NCI-H69 (cell line): ENCODE measurements at places on chromosomes 3 and 15.
A peak's percentile ranks its signal among the peaks of the same experiment; 100 is the strongest.

- DNase-seq: no peak
Measured at GRCh38 chr3:188916934-188917401, 254.8 kb upstream of the TPRG1 start.

- DNase-seq: no peak
Measured at GRCh38 chr15:73965758-73966113, 26.4 kb downstream of the STOML1 start.

DNA sequence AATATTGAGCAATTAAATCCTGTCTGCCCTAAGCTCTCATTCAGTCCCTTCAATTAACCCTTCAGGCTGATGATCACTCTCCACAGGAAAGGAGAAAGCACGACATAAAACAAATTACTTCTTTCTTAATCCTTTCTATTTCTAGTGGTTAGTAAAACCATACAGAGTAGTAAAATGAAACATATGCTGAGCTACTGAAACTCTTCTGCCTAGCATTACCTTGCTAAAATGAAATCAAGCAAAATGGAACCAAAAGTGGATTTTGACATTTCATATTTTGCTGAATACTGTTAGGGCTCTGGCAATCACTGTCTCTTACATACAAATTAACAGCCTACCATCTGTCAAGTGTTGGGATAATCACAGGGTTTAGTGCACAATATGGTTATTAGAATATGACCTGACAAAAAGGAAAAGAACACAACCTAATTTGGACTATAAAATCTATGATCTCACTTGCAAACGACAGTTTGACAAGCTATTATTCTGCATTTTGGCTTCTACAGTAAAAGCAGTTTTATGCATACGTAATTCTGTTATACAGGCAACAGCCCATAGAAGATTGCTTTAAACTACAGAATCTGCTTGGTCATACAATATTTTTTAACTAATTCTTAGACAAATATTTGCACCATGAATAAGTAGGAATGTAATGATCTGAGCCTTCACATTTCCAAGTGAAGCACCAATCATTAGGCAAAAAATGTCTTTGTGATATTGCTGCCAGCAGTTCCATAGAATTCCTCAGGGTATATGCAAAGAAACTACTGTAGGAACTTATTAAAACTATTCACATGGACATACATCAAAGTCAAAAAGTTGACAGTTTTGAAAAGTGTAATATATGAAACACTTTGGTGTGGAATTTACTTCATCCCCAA lies 105.0 kb downstream of the FHIT start:
- DNase-seq: peak; percentile 92

GRCh38 chr3:72418244-72418643 lies 430.0 kb downstream of the SHQ1 start:
- DNase-seq: no peak

GRCh38 chr3:107465064-107465631 lies 57.6 kb upstream of the BBX start:
- no peak for DNase-seq

GRCh38 chr15:93831641-93832040 lies 399.7 kb upstream of the MCTP2 start:
- DNase-seq: no peak

DNA sequence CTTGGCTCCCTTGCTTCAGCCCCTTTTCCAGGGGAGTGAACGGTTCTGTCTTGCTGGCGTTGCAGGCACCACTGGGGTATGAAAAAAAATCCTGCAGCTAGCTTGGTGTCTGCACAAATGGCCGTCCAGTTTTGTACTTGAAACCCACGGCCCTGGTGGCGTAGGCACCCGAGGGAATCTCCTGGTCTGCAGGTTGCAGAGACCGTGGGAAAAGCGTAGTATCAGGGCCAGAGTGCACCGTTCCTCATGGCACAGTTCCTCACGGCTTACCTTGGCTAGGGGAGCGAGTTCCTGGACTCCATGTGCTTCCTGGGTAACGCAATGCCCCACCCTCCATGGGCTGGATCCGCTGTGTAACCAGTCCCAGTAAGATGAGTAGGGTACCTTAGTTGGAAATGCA lies 214.9 kb downstream of the UBE2E2 start:
- DNase-seq: no peak

GRCh38 chr3:72380711-72381493 lies 467.3 kb downstream of the SHQ1 start:
- peak; percentile 10 for DNase-seq

DNA sequence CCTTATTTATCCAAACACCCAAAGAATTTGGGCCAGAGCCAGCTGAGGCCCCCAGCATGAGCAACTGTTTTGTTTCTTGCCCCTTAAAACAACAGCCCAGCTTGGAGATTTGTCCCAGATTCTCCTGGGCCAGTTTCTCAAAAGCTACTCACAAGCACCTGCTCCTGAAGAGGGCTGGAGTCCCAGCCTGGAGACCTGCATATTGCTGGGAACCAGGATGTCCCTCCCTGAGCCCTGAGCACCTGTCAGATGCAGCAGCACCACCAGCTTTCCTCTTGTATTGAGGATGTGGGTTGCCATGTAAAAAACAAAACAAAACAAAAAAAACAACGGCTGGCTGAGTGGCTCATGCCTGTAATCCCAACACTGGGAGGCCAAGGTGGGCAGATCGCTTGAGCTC lies 7.0 kb upstream of the RFT1 start:
- DNase-seq: no peak

DNA sequence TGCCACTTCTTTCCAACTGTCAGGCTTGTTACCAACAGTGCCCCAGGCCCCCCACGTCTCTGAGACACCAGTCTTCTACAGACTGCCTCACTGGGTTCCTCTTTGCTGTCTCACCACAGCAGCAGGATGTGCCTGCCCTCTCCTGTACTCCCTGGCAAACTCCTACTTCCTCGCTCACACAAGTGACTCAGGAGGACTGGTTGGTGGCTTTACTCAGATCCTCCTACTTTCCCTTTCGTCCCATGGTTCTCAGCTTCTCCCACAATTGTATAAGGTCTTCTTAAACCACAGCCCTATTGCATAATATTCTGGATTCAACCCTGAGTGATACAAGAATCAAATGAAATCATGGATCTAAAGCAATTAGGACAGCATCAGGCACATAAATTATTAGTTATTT lies 246.6 kb upstream of the PROK2 start:
- DNase-seq: no peak

DNA sequence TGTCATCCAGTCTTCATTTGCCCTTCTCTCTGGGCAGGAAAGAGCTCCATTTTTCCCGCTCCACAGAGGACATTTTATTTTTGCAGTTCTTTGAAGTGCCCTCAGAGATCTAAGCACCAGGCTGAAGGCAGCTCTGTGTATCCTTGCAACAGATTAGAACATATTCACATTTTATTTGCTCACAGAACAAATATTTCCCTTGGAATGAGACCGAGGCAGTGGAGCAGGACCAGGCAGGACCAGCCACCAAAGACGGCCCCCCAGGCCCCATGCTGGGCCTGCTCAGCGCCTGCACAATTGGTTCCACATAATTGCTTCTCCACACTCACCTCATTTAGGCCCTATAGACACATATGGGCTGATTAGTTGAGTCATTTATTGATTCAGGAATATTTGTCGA lies 15.7 kb upstream of the ETV5 start:
- no peak for DNase-seq

DNA sequence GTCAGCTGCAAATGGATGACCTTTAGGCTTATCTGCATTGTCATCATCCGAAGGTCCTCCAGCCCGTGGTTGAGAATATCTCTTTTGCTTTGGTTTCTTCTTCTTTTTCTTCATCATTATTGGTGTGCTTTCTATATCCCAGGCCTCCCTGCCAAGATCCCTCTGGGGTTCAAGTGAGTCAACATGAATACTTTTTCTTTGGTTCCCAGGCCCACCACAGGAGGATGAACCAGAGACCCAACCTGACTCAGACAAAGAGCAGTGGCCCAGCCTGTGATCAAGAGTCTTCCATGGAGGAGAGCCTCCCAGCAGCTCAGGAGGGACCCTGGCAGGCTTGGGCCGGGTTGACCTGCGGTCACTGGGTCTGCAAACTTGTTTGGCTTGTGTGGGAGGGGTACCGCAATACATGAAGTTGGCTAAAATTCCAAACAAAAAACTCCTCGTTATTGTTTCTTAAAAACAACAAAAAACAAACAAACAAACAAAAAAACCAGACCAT lies 104.2 kb downstream of the MAP4 start:
- no peak for DNase-seq

GRCh38 chr15:60865507-60865906 lies 363.6 kb downstream of the RORA start:
- no peak for DNase-seq

GRCh38 chr3:57948080-57948671 lies 60.0 kb upstream of the FLNB start:
- no peak for DNase-seq

DNA sequence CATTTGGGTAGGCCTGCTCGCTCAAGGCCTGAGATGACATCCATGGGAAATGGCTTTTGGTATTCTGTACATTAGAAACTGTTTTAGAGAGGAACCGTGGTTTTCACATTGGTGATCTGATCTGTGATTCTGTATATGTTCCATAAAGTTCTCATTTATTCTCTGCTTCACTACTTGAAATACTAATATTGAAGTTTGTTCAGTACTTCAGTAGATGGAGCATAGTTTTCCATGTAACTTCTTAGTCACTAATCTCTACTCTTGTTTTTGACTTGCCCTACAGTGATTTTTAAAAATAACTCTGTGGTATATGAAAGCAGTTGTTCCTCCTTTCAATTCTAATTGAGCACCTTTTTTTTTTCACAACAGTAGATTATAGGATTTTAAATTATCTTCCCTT lies 66.5 kb downstream of the MBNL1 start:
- DNase-seq: no peak

DNA sequence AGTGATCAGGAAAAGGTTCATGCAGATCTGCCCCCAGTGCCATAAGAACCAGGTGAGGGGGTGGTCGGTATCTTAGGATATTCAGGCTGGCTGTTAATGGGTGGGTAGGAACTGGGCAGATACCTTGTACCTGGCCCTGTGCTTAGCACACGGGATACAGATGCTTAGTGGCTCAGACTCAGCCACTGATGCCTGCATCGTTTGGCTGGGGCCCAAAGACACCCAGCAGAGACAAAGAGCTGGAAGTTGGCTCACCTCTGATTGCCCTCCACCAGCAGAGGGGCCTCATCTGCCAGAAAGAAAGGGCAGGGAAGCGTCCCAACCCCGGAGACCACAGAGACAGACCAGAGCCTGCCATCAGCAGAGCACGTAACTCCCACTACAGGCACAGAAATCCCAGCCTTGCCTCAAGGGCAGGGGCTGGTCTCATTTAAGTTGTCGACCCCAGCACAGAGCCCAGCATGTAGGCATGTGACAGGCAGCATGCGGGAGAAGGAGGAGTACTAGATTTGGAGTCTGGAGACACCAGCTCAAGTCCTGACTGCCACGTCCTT lies 64.1 kb upstream of the SLC6A1 start:
- no peak for DNase-seq

DNA sequence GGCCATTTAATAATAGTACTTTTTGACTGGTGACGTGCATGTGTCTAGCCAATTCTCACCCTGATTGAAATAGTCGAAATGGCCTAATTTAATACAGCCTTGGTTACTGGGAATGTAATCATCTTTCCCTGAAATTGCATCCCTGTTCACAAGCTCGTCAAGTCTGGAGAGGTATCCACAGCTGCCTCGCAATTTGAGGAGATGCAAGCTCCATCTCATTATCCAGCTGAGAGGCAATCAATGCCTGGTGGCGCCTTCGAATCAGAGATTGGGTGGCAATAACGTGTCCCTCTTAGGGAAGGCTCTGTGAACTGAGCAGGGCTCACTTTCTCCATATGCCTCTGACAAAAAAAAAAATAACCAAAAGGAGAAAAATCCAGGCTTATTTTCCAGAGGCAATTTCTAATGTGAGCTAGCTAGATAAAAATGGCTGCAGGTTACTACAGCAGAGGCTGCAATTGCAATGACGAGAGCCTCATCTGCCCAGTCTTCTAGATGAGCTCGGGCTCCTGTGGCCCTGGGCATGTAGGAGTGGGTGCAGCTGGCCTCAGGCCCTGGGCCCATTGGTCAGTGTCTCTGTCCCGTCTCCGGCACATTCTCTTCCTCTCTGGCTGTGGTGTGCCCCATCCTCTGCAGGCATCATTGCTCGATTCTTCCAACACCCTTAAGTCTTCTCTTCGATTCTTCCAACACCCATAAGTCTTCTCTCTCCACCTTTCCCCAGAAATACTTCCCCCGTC lies 487.5 kb downstream of the GABRG3 start:
- DNase-seq: no peak

DNA sequence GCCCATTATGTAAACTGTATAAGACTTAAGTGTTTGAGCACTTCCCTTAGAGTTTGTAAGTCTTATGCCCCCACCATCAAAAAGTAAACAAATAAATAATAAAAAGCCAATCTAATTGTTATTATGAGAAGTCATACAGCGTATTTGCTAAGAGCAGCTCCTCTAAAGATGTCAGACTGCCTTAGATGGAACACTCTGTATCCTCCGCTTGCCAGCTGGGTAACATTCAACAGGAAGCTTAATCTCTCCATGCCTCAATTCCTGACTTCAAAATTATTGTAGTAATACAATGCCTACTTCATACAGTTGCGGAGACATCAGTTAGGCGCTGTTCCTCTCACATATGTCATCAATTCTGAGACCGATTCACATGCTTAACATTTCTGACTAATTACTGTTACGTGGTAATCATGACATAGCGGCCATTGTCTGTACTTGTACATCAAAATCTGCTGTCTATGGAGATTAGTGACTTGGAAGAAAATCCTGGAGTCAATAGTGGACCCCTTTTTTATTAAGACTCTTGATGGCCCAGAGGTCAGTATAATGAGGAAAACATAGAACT lies 417.7 kb downstream of the LPP start:
- DNase-seq: no peak

GRCh38 chr3:11825301-11825700 lies 21.4 kb downstream of the TAMM41 start:
- no peak for DNase-seq

GRCh38 chr3:88137836-88138235 lies 11.9 kb upstream of the C3orf38 start:
- DNase-seq: no peak

- peak; percentile 82 for DNase-seq
Measured at GRCh38 chr3:126582311-126582710, 23.6 kb upstream of the C3orf22 start.

GRCh38 chr15:35557544-35557943 lies 11.6 kb upstream of the DPH6 start:
- peak; percentile 19 for DNase-seq

DNA sequence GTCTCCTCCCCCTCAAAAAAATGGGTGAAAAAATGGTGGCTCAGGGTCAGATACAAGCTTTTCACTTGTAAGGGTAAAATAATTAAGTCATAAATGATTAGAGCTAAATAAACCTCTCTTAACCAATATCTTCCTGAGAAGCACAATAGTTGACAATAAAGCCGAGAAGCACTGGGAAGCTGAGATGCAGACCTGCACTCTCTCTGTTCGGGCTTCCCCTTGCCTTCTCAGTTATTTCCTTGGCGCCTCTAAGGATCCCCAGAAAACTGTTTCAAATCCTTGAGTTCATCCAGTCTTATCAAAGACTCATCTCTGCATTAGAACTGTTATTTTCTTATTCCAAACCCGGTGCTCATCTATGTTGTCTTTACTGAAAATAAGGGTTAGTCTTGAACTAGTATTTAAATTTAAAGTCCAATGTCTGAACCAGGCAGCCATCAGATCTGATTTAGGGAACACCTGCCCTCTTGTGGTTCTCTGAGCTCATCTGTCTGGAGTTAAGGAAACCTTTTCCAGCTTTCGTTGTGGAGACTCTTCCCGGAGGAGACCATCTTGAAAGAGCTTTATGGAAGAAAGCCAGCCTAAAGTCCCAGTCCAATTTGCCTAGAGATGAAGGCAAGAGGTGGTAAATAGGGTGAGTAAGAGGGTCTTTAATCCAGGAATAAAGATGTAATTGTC lies 256.4 kb upstream of the MCTP2 start:
- peak; percentile 57 for DNase-seq
